Testis (tissue), 5 donors: ENCODE measurements at places on chromosomes 4 and X. TPM values are rescaled to one million over a fixed set of nuclear protein-coding genes. Genes with fewer than 3 reads are reported as not detected.
A peak's percentile ranks its signal among the peaks of the same experiment; 100 is the strongest.

Gene FOXR2
- total RNA-seq, result 5.6 TPM

Gene TEC
- total RNA-seq, result 10.8 TPM

Gene HTR2C
- 0.12 TPM for total RNA-seq

DNA sequence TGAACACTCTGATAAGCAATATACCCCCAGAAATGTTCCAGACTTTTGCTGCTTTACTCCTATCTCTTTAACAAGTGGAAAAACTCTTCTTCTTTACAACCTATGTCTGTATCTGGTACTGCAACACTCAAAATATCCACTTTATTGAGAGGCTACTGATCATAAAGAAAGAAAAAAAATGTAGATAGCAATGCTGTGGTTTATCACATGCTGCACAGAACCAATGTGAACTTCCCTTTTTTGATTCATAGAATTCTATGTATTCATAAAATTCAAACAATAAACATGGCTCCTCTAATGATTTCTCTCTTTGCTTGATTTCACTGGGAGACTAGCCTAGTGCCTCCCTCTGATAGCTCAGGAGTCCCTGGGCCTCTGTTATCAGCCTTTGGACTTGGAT is 223.5 kb downstream of the ZNF674 start:
- H3K27me3 ChIP-seq, result no peaks in the 10 kb centered on the region
- DNase-seq, result no peak
- peaks cover 3% of the 10 kb centered on the region for H3K4me1 ChIP-seq

- H3K4me3 ChIP-seq, result no peak overlapping the region
- no peaks in the 10 kb centered on the region for H3K4me1 ChIP-seq
- no peaks in the 10 kb centered on the region for H3K36me3 ChIP-seq
- DNase-seq, result no peak
- H3K27ac ChIP-seq, result no peak overlapping the region
- no peaks in the 10 kb centered on the region for H3K27me3 ChIP-seq
These were observed 173.1 kb upstream of the USP9X start for GRCh38 chrX:40912166-40912565.

- peaks cover 4% of the 10 kb centered on the region for H3K4me1 ChIP-seq
- no peak for DNase-seq
- H3K4me3 ChIP-seq, result no peak overlapping the region
- H3K36me3 ChIP-seq, result no peaks in the 10 kb centered on the region
- H3K27me3 ChIP-seq, result no peaks in the 10 kb centered on the region
- no peak overlapping the region for H3K27ac ChIP-seq
These were observed 63.7 kb upstream of the HHIP start for GRCh38 chr4:144582105-144582850.

- H3K36me3 ChIP-seq, result no peaks in the 10 kb centered on the region
- no peak for DNase-seq
- H3K4me3 ChIP-seq, result no peak overlapping the region
These were observed 19.9 kb downstream of the MAN2B2 start for GRCh38 chr4:6594826-6595355.

DNA sequence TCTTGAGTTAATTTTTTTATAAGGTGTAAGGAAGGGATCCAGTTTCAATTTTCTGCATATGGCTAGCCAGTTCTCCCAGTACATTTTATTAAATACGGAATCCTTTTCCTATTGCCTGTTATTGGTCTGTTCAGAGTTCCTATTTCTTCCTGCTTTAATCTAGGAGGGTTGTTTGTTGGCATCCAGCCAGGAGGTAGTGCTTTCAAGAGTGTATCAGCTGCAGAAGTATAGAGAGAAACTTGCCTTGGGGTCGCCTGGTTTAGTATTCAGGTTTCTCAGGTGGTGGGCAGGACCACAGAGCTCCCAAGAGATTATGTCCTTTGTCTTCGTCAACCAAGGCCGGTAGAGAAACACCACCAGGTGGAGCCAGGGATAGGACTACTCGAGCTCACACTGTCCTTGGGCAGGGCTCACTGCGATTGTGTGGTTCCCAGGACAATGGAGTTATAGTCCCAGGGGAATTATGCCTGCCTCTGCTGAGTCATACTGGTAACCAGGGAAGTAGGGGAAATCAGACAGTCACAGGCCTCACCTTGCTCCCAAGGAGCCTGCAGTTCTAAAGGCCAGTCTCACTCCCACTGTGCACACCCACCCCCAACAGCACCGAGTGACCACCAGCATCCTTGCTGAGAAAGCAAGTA is 168.1 kb downstream of the VSIG4 start:
- peak; percentile 15 for DNase-seq
- H3K4me3 ChIP-seq, result no peak overlapping the region
- H3K4me1 ChIP-seq, result no peaks in the 10 kb centered on the region
- no peak overlapping the region for H3K27ac ChIP-seq
- no peaks in the 10 kb centered on the region for H3K27me3 ChIP-seq

DNA sequence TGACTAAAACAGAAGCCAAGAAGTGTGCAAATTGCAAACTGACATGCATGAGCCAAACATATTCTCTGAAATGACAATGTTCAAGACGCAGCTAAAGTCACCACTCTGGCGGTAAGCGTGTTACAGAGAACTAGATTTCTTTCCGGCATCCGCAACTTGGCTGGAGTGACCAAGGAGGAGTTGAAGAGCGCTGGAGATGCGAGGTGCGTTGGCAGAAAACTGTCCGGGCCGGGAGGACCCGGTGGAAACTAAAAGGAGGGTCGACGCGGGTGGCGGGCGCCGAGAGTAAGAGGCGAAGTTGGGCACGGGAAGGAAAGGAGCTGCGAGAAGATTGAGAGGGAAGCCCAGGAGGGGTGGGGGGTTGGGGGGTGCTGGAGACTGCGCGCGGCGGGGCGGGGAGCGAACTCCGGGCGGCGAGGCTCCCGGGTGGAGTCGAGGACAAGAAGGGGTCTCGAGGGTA is 807 bp downstream of the SEL1L3 start:
- H3K4me1 ChIP-seq, result no peaks in the 10 kb centered on the region
- H3K27me3 ChIP-seq, result no peaks in the 10 kb centered on the region
- H3K4me3 ChIP-seq, result peak overlapping the region; percentile 63
- H3K36me3 ChIP-seq, result no peaks in the 10 kb centered on the region
- H3K27ac ChIP-seq, result no peak overlapping the region

GRCh38 chr4:48687313-48688051 is 92.6 kb downstream of the FRYL start:
- H3K27me3 ChIP-seq, result no peaks in the 10 kb centered on the region
- H3K4me3 ChIP-seq, result no peak overlapping the region
- DNase-seq, result no peak
- peaks cover 8% of the 10 kb centered on the region for H3K4me1 ChIP-seq
- H3K36me3 ChIP-seq, result no peaks in the 10 kb centered on the region

- no peaks in the 10 kb centered on the region for H3K36me3 ChIP-seq
- no peak overlapping the region for H3K27ac ChIP-seq
These were observed 167.5 kb upstream of the FRMPD4 start for GRCh38 chrX:11970578-11971359.

- H3K4me1 ChIP-seq, result no peaks in the 10 kb centered on the region
- no peak for DNase-seq
- no peak overlapping the region for H3K27ac ChIP-seq
- no peak overlapping the region for H3K4me3 ChIP-seq
- no peaks in the 10 kb centered on the region for H3K27me3 ChIP-seq
These were observed 41.6 kb upstream of the GIMD1 start for GRCh38 chr4:106409901-106410889.

DNA sequence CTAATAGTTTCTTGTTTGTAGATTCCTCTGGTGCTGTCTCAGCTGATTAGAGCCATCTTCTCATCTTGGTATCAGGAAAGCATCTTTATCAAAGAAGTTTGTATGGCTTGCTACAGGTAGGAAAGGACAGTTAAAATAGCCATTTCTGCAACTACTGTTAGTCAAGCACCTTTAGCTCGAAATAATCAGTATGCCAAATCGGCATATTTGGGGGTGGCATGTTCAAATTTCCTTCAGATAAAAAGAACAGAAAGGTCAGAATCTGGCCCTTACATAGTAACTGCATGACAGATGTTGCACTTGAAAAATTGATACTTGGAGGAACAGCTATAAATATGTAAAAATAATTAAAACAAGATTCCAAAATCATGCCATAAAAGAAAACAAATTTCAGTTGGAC is 4.8 kb downstream of the C4orf46 start:
- H3K27me3 ChIP-seq, result no peaks in the 10 kb centered on the region
- H3K27ac ChIP-seq, result no peak overlapping the region
- DNase-seq, result no peak
- H3K36me3 ChIP-seq, result no peaks in the 10 kb centered on the region
- no peaks in the 10 kb centered on the region for H3K4me1 ChIP-seq

DNA sequence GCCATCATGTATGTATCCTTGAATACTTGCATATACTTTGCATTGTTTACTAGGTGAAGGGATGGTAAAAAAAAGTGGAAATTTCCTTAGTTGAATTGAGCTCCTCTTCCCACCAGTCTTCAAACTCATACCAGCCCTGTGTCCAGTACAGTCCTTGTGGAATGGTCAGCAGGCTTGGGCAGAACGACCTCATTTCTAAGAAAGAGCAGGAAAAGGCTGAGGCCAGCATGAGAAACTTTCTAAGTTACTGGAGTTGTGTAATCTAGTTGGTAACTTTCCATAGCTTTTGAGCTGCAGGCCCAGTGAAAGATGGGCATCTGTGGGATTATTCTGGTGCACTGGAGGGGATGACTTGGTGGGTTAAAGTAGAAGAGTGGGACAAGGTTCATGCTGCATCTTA is 87.6 kb downstream of the DCUN1D4 start:
- no peak overlapping the region for H3K4me3 ChIP-seq
- DNase-seq, result no peak
- no peaks in the 10 kb centered on the region for H3K4me1 ChIP-seq
- no peaks in the 10 kb centered on the region for H3K36me3 ChIP-seq
- H3K27ac ChIP-seq, result no peak overlapping the region
- no peaks in the 10 kb centered on the region for H3K27me3 ChIP-seq

GRCh38 chr4:147334478-147334877 is 146.4 kb upstream of the EDNRA start:
- no peak overlapping the region for H3K27ac ChIP-seq
- H3K4me1 ChIP-seq, result no peaks in the 10 kb centered on the region
- H3K36me3 ChIP-seq, result no peaks in the 10 kb centered on the region
- DNase-seq, result no peak
- no peaks in the 10 kb centered on the region for H3K27me3 ChIP-seq
- H3K4me3 ChIP-seq, result no peak overlapping the region

- no peaks in the 10 kb centered on the region for H3K36me3 ChIP-seq
- no peak overlapping the region for H3K27ac ChIP-seq
- H3K27me3 ChIP-seq, result no peaks in the 10 kb centered on the region
- H3K4me3 ChIP-seq, result no peak overlapping the region
- no peak for DNase-seq
These were observed 134.0 kb downstream of the COL4A6 start for GRCh38 chrX:108304210-108304609.

- no peak overlapping the region for H3K27ac ChIP-seq
- DNase-seq, result no peak
- no peaks in the 10 kb centered on the region for H3K36me3 ChIP-seq
- H3K4me3 ChIP-seq, result no peak overlapping the region
- no peaks in the 10 kb centered on the region for H3K4me1 ChIP-seq
- H3K27me3 ChIP-seq, result no peaks in the 10 kb centered on the region
These were observed 477.8 kb downstream of the ANKRD50 start for GRCh38 chr4:124234771-124235170.

- H3K4me3 ChIP-seq, result no peak overlapping the region
- no peaks in the 10 kb centered on the region for H3K4me1 ChIP-seq
- no peak for DNase-seq
- no peaks in the 10 kb centered on the region for H3K36me3 ChIP-seq
- H3K27ac ChIP-seq, result no peak overlapping the region
These were observed 21.1 kb upstream of the RHOXF1 start for GRCh38 chrX:120136840-120137239.

DNA sequence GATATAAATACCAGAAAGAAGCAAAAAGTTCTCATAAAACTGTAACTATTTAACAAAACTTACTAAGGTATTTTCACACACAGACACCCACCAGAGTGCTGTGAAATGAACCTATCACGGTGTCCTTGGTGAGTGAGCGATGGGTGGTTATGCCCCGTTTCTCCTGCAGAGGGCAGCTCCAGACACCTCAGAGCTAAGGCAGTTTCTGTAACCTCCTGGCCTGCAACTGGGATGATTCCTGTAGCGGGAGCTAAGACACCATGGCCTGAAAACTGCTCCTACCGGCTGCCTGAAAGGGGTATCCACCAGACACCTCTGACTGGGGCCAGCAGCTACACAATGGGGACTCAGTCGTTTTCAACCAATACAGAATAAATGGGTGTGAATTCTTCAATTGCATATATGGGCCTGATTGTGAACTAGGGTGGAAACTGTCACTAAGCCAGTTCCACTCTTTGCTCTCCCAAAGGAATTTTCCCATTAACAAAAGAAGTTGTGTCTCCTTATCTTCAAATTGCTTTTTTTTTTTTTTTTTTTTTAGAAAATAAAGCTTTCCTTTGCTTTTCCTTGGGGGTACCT is 2375.8 kb upstream of the TENM3 start:
- no peaks in the 10 kb centered on the region for H3K4me1 ChIP-seq
- no peaks in the 10 kb centered on the region for H3K27me3 ChIP-seq
- DNase-seq, result peak; percentile 86
- no peak overlapping the region for H3K27ac ChIP-seq
- H3K36me3 ChIP-seq, result no peaks in the 10 kb centered on the region
- no peak overlapping the region for H3K4me3 ChIP-seq

DNA sequence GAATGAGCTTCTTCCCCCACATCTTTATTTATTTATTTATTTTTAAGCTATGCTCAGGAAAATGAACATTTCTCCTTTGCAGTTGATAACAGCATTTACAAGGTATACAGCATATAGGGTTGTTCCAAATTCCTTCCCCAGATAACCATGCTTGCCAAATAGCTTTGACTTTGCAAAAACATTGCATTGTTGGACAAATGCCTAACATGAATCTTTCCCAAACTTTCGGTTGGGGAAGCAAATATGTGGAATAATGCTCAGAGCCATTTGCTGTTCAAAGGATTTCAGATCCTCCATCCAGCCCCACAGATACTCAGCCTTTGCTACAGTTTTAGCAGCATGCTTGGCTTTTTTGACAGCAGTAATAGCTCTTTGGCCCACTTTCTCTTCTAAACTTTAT is 127.2 kb upstream of the AGA start:
- no peaks in the 10 kb centered on the region for H3K4me1 ChIP-seq
- H3K4me3 ChIP-seq, result no peak overlapping the region
- DNase-seq, result no peak
- H3K36me3 ChIP-seq, result no peaks in the 10 kb centered on the region
- no peak overlapping the region for H3K27ac ChIP-seq

GRCh38 chrX:69163936-69164741 is 1.1 kb downstream of the PJA1 start:
- H3K27ac ChIP-seq, result no peak overlapping the region
- no peaks in the 10 kb centered on the region for H3K27me3 ChIP-seq
- DNase-seq, result peak; percentile 35
- peak overlapping the region; percentile 63 for H3K4me3 ChIP-seq

GRCh38 chr4:89836031-89836745 is 773 bp downstream of the SNCA start:
- H3K4me3 ChIP-seq, result peak overlapping the region; percentile 52
- no peak for DNase-seq
- no peaks in the 10 kb centered on the region for H3K4me1 ChIP-seq
- H3K27me3 ChIP-seq, result no peaks in the 10 kb centered on the region
- no peak overlapping the region for H3K27ac ChIP-seq
- H3K36me3 ChIP-seq, result no peaks in the 10 kb centered on the region

DNA sequence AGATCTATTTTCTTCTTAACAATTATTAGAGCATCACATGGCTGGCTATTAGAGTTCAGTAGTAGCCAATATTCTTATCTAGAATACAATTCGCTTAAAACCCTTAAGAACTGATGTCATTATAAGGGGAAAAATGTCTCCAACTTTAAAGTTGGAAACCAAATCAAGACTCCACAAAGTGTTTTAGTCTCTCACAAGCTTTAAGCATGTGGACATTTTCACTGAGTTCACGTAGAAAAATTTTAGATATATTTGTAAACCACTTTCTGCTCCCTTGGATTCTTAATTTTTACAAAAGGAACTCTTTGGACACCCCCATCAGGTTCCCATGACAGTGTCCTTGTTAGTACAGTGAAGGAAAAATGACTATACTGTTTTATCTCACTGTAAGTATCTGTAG is 123.9 kb upstream of the NAP1L5 start:
- H3K36me3 ChIP-seq, result no peaks in the 10 kb centered on the region
- H3K4me3 ChIP-seq, result peak overlapping the region; percentile 74
- DNase-seq, result no peak
- no peaks in the 10 kb centered on the region for H3K27me3 ChIP-seq
- H3K27ac ChIP-seq, result peak overlapping the region; percentile 86
